ENCODE measurements at places on chromosomes 4 and X.

GRCh38 chr4:184238072-184238745 lies 20.5 kb upstream of the ENPP6 start:
- DNase-seq = no peak

- DNase-seq = no peak
Measured at GRCh38 chrX:129706400-129707072, 32.2 kb upstream of the XPNPEP2 start.

- DNase-seq = no peak
Measured at GRCh38 chrX:70437921-70438665, 6.5 kb upstream of the DLG3 start.

DNA sequence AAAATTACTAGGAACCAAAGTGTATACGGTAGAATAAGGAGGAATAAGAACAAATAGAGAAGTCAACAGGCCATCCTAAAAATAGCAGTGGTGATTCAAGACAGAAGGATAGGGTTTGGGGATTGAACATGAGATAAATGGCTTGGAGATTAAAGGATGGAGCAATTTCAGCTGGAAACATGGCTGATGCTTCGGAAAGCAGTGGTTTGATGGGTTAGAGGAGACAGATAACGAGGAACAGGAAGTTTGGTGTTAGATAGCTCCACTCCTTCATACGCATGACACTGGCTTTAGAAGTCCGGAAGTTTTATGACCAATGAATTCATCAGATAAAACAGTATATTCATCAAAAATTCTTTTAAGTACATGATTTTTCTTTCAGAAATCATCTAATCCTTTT lies 70.8 kb upstream of the GALNTL6 start:
- DNase-seq = no peak

DNA sequence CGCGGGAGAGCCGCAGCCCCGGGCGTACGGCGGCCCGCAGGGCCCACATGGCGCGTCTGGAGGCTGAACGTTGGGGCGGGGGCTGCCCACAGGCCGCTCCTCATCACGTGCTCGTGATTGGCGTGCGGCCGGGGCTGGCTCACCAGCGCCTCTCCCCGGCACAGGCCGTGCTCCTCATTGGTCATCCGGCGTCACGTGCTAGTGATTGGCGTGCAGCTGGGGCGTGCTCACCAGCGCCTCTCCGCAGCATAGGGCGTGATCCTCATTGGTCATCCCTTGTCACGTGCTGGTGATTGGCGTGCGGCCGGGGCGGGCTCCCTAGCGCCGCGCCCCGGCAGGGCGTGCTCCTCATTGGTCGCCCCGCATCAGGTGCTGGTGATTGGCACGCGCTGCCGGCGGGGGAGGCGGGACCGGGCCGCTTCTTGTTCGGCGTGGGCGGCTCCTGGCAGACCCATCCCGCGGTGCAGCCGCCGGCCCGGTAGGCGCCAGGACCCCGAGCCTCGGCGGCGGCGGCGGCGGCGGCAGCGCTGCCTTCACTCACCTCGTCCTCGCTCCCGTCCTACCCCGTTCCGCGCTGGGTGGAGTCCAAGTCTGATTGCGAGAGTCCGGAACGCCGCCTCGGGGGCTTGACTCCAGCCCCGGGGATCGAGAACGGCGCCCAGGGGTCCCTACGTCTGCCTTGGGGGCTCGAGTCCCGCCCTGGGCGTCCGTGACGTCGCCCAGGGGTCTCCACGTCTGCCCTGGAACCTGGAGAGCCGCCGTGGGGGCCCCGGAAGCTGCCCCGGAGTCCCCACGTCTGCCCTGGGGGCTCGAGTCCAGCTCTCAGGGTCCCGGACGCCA lies at the start of gene GTPBP6:
Gene GTPBP6, minus strand, starts transcription at position 58 of the 840 bp plus-strand sequence. Its CDS starts 9 bp downstream, at position 49.
- DNase-seq = peak; percentile 99

DNA sequence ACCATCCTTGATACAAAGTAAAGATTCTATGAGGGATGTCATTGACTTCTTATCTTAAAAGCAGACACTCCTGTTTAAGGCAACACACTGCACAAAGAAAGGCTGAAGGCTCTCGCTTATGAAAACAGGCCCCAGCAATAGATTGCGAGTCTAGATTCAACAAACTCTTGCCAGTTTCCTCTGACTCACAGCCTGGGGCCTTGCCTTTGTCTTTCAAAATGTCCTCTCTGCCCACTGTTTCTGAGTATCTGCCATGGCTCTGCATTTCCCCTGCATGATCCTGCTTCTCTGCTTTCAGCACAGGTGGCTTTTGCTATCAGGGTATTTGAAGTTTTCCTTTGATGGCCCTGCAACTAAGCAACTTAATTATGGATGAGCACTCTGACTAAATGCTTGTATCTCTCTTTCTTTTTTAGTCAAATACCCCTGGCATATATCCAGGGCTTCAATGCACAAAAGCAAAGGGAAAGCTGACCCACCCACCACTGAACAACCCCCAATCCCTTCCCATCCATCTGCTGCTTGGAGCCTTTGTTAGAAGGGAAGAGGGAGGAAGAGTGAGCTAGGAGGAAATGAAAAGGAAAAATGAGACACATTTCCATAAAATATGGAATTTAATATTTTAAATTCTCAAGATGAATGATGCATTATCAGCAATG lies 32.2 kb downstream of the NDP start:
- DNase-seq = no peak

DNA sequence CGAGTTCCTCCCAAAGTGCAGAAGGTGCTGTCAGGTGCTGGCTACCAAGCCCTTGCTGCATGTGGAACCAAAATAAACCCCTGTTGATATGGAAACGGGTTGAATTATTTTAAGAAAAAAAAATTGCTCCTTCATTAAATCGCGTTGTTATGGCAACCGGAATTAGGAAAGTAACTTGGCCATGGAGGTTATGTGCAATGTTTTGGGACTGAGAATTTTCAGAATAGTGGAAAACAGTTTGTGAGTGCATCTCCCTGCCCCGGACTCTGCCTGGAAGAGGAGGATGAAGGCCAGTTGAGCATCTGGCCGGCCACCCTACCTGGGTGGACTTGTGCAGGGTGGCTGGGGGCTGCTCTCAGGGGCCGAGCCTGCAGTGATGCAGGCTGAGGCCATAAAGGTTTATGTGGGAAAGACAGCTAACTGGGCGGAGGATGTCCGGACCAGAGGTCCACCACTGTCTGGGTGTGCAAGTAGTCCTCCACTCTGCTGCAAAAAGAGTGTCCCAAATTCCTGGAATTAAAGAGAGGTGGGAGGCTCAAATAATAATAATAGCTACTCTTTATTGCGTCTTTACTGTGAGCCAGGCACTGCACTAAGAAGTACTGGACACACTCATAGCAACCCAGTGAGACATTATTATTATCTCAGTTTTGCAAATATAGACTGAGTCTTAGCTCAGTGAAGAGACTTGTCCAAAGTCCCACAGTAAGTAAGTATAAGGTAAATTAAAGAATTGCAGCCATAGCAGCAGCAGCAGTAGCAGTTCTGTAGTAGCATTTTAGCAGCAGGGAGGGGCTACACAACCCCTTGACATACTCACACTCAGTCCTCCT lies 20.6 kb downstream of the RTL5 start:
- DNase-seq = no peak

DNA sequence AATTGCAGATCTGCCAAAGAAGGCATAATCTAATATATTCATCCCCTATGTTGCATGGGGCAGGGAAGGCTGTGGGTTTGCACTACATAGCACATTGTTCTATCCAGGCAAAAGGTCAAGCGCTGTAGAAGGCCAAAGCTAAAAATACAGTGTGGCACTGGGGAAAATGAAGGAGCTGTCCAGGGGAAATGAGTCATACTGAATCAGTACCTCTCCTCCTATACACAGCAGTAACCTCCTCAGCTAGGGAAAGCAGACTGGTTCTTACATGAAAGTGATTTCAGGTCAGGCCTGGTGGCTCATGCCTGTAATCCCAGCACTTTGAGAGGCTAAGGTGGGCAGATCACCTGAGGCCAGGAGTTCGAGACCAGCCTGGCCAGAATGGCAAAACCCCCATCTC lies 31.0 kb upstream of the SLC25A4 start:
- no peak for DNase-seq

Data from stimulated activated CD8-positive, alpha-beta memory T cell treated with anti-CD3 and anti-CD28 coated beads, Interleukin-15, amount 100 ng/mL, for 48 hours (primary cell).